ENCODE measurements at places on chromosomes 5 and 9. TPM values are rescaled to one million over a fixed set of nuclear protein-coding genes. Genes with fewer than 3 reads are reported as not detected.

The ANXA2R gene
- polyA plus RNA-seq = 50.4 TPM

The NR6A1 gene
- polyA plus RNA-seq = 0.09 TPM

The PPP3R2 gene
- not detected for polyA plus RNA-seq

The KIF4B gene
- polyA plus RNA-seq = not detected

The OR2S2 gene
- 0.17 TPM for polyA plus RNA-seq

The ADAMTSL2 gene
- polyA plus RNA-seq = not detected

The LECT2 gene
- not detected for polyA plus RNA-seq

GRCh38 chr9:110828264-110828663, 159.7 kb downstream of the MUSK start:
- DNase-seq = no peak

DNA sequence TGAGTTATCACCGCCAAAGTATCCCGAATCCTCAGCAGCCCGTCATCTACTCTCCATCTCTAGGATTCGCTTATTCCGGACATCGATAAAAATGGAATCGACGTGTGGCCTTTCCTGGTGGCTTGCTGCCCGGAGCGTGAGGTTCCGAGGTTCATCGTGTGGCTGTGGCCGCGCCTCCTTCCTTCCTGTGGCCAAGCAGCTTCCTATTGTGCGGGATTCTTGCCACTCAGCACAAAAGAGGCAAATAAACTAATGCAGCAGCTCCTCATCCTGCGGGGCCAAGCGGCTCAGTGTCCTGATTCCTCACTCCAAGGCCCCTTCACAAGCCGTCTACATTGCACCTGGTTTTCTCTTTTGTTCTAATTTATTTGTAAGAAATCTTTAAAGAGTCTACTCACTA, 800.9 kb downstream of the CDH9 start:
- no peak for DNase-seq

- no peak for DNase-seq
Measured at GRCh38 chr9:134968011-134968822, 50.5 kb upstream of the FCN1 start.

- DNase-seq = no peak
Measured at GRCh38 chr5:62457071-62457470, 44.5 kb downstream of the IPO11 start.

GRCh38 chr5:142977363-142978051, 207.3 kb downstream of the ARHGAP26 start:
- peak; percentile 16 for DNase-seq

GRCh38 chr9:116147821-116148220, 5.8 kb upstream of the PAPPA start:
- DNase-seq = no peak

- no peak for DNase-seq
Measured at GRCh38 chr9:13974891-13975290, 339.1 kb downstream of the NFIB start.

GRCh38 chr5:139401546-139401945, 2.3 kb downstream of the SPATA24 start:
- DNase-seq = no peak

DNA sequence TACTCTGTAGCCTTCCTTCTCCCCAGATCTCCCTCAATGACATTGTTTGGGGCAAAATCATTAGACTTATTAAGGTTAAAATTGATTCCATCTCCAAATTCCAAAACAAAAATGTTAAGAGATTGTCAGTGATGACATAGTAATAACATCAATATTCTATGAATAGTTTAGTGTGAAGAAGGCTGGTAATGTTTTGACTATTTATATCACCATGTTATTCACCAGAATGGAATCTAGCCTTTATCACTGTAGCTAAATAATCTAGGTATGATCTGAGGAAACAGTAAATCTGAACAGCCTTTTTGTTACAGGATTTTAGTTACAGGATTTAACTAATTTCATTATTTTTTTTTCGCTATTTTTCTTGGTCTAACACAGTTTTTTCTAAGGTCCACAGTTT, 929 bp upstream of the PLPP6 start:
- DNase-seq = no peak

GRCh38 chr5:80591352-80591751, 21.3 kb upstream of the ANKRD34B start:
- no peak for DNase-seq

GRCh38 chr5:39992617-39993202, 567.9 kb upstream of the DAB2 start:
- no peak for DNase-seq

DNA sequence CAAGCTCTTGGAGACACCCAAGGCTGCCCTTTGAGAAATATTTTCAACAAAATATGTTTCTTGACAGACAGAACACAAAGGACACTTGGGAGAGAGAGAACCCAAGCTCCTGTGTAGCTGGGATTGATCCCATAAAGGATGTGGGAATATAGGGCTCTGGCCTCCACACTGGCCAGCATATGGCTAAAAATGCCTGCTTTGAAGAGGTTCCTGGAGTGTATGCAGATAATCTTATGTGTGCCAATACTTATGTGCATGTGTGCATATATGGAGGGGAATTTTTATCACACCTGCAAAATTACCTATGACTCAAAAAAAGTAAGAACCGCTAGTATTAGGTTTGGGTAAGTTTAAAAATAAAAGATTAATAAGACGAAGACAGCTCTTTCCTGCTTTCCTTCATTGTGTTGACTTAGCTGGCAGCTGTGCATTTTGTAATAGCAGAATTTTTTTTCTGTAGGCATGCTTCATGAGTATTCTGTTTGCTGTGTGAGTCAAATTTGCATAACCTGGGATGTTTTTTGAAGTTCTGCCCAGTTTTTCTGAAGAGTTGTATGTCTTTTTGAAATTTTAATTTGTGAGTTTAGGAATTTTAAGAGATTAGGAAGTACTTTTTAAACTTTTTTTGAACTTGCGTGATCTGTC, 42.6 kb downstream of the HACD4 start:
- no peak for DNase-seq
